RKO (cell line): ENCODE measurements at places on chromosomes 13 and 19.

GRCh38 chr19:51719251-51719988 is 4.4 kb downstream of the HAS1 start:
- no peak for DNase-seq

DNA sequence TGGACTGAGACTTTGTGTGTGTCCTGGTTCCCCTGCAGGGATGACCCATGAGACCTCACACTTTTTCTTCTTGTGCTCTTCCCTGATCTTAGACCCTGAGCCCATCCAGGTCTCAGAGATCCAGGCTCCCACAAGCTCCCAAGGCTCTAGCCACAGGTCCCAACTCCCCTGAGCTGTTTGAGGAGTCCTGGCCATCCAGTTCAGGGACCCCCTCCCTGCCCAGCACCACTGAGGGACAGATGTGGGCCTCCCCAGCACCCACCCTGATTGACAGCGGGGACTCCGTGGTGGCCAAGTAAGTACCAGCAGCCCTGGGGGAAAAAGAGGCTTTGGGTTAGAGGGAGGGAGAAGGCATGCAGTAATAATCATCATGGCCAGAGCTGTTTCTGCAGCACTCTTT is 1.7 kb downstream of the PROSER3 start:
- DNase-seq, result no peak

- no peak for DNase-seq
Observed at GRCh38 chr19:54400913-54401312, 14.4 kb upstream of the TTYH1 start.

DNA sequence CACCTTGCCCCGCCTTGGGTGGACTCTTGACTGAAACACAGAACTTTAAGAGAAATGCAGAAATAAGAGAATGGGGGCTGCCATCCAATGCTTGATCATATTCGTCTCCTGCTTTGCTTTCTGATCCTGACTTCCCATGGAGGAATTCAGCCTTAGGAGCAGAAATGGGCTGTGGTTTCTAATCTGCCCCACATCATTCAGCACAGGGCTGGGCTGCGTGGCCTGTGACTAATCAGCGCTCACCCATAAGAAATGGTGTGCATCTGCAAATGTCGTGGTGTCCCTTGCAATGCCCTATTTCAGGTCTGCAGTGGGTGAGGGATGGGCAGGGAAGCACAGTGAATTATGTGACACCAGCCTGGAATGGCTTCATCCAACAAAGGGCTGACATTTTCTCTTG is 60.7 kb upstream of the URI1 start:
- DNase-seq, result no peak

DNA sequence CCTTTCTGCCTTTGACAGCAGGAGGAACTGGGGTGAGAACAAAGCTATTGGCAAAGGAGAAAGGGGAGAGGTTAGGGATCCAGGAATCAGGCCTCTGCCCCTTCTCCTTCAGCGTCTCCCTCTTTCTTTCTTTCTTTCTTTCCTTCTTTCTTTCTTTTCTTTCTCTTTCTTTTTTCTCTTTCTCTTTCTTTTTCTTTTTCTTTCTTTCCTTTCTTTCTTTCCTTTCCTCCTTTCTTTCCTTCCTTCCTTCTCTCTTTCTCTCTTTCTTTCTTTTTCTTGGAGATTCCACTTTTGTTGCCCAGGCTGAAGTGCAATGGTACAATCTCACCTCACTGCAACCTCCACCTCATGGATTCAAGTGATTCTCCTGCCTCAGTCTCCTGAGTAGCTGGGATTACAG is 75.6 kb downstream of the TRPM4 start:
- DNase-seq, result no peak

GRCh38 chr13:40241125-40241798 is 425.2 kb downstream of the FOXO1 start:
- no peak for DNase-seq

- DNase-seq, result no peak
Observed at GRCh38 chr13:110664041-110664440, 41.9 kb downstream of the CARS2 start.

DNA sequence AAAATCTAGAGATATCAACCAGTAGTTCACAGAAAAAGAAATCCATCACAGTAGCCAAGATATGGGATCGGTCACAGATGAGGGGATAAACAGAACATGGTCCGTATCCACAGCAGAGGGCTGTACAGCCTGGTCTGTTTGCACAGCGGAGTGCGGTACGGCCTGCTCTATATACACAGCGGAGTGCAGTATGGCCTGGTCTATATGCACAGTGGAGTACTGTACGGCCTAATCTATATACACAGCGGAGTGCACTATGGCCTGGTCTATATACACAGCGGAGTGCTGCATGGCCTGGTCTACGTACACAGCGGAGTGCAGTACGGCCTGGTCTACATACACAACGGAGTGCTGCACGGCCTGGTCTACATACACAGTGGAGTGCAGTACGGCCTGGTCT is 43.0 kb upstream of the MCF2L start:
- no peak for DNase-seq

GRCh38 chr13:65154661-65155447 is 2075.3 kb downstream of the PCDH9 start:
- DNase-seq, result no peak

GRCh38 chr19:42850981-42851717 is 28.4 kb downstream of the PSG1 start:
- peak; percentile 74 for DNase-seq

GRCh38 chr13:52848455-52849195 is at the start of gene PCDH8:
Gene PCDH8 (minus strand): TSS chr13:52848640. CDS start chr13:52848436, 204 bp downstream.
- DNase-seq, result no peak

- DNase-seq, result peak; percentile 53
Observed at GRCh38 chr13:41034881-41035280, 15.8 kb upstream of the ELF1 start.

GRCh38 chr19:39966617-39967016 is 4.3 kb upstream of the PSMC4 start:
- no peak for DNase-seq

DNA sequence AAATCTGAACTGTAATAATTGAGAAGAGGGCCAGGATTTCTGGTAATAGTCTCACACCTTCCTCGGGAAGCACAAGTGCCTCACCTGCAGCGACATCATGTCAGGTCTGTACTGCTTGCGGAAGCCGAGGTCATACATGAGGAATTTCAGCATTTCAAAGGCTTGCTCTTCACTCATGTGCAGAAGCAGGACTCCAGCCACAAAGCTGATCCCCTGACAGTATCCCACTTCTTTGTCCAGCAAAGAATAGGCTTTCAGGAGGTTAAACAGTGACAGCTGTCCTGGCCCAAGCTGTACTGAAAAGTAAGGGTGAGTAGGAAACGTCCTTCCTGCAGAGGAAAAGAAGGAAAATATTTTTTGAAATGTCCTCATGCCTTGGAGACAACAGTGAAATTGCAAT is 182.7 kb downstream of the TBC1D4 start:
- DNase-seq, result no peak

GRCh38 chr19:21468791-21469190 is 36.6 kb upstream of the ZNF429 start:
- DNase-seq, result peak; percentile 9

GRCh38 chr13:33218020-33218419 is 67.5 kb downstream of the STARD13 start:
- DNase-seq, result no peak

DNA sequence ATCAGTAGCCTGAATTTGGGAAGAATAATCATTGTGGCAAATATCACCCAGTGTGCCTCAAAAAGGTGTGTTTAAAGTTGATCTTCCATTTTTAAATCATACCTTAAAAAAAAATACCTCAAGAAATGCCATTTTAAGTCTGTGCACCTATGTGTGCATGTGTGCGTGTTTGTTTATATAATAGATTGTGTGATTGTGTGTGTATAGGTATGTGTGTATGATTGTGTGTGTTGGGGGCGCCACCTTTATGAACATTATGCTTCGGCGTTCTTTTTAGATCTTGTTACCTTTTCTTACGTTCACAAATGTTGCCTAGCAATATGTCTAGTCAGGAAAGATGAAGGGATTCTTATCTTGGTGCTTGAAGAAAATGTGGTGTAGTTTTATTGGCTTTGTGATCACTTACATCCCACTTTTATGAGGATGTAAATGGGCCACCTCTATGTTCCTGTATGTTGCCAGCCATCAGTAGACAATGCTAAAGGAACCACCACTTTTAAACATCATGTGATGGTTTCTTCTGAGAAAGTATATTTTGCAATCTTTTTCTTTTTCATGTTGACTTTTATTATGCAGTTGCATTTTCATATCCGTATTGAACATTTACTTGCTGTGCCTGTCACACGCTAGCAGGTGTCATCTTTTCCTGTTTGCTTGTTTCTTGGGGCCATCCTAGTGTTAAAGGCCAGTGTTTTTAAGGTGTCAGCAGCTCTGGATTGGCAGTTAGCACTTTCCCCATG is 2.2 kb upstream of the IRS2 start:
- DNase-seq, result no peak

GRCh38 chr13:110706570-110707372 is 855 bp upstream of the CARS2 start:
- DNase-seq, result no peak

- DNase-seq, result no peak
Observed at GRCh38 chr13:27024776-27025492, 146.7 kb downstream of the USP12 start.
